ENCODE measurements at places on chromosomes 7 and 10.

DNA sequence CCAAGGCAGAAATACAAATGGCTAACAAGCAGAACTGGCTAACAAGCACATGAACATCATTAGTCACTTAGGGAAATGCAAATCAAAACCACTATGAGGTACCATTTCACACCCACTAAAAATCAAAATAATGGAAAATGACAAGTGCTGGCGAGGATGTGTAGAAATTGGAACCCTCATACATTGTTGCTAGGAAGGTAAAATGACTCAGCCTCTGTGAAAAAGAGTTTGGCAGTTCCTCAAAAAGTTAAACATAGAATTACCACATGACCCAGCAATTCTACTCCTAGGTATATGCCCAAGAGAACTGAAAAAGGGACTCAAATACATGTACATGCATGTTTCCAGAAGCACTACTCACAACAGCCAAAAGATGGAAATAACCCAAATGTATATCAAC, 52.8 kb upstream of the ANAPC16 start:
- no peak for DNase-seq

DNA sequence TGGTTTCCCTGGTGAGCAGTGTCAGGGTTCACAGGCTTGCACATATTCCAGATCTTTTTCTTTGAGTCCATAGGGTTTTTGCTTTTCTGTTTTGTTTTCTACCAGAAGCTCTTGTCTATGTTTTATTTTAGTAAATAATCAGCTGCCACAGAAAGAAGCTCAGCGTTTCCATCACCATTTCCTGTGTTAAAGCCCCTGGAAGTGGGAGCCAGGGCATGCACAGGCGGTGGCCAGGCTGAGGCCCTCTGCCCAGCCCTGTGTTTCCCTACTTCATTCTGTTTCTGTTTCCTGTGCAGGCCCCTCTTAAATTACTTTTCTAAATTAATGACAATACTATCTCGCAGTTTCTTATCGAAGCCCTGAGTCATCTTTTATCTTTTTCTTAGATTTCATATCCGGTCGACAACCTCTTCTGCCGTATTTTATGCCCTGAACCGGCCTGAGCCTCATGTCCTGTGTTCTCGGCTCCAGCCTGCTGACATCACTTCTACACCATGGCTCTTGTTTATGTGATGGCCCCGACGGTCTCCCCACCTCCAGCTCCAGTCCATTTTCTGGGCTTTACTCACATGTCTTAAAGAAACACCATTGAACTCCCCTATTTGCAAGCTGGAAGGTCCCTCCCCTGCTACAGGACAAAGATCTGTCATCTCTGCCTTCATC, 442.2 kb downstream of the TCERG1L start:
- no peak for DNase-seq

- no peak for DNase-seq
These were observed 17.0 kb upstream of the SH3PXD2A start for GRCh38 chr10:103872137-103872931.

DNA sequence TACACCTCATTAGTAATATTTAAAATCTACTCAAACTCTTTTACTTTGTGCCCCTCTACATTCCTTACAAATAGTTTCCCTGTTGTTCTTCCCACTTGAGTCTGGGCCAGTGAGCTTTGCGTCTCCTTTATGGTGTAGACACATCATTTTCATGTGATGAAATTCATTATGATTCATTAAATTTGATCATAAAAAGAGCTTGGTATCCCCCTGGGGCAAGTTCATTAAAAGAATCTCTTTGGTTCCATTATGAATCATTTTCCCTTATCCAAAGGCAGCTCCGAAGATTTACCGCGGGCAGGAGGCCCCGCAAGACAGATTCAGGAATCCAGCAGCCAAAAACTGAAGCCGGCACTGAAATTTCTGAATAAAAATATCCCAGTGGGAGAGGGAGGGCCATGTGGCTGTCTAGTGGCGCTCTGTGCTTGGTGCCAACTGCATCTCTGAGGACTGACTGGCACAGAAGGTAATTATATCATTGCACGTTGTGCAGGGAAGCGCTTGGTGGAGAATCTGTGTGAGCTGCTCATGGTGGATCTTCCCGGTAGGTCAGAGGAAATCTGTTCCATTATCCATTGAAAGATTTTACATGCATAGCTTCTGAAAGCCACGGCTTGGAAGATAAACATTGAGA, 151.4 kb upstream of the PITRM1 start:
- DNase-seq = no peak

GRCh38 chr10:113897693-113898618, 43.5 kb downstream of the NHLRC2 start:
- DNase-seq = no peak

- no peak for DNase-seq
These were observed 1071.1 kb downstream of the XPNPEP1 start for GRCh38 chr10:108852211-108852610.

DNA sequence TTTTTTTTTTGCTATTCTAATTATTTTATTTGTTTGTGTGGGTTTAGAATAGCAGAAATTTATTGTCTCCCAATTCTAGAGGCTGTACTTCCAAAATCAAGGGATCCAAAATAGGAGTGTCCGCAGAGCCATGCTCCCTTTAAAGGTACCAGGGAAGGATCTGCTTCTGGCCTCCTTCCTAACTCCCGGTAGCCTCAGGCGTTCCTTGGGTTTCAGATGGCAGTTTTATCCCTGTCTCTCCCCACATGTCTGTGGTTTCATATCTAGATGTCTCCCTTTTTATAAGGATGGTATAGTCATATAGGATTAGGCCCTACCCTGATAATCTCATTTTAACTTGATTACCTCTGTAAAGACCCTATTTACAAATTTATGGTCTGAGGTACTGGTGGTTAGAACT, 48.4 kb downstream of the BMPR1A start:
- DNase-seq = no peak
